Fibroblast of skin of abdomen (primary cell): ENCODE measurements at places on chromosomes 12 and 14.

DNA sequence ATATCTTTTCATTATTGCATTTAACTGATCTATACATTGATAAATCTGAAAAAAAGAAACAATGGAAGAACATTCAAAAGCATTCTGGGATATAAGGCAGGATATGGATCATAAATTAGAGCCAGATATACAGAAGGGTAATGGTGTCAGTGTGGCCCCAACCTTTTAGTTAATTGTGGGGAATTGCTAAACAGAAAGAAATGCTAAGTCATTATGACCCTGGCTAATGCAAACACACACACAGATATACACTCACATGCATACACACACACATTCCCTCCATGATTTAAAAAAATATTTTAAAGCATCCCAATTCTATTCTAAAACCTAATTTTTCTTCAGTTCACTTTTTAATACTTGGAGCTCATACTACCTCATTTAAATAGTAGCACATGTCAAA, 404.5 kb downstream of the BCAT1 start:
- DNase-seq = no peak

DNA sequence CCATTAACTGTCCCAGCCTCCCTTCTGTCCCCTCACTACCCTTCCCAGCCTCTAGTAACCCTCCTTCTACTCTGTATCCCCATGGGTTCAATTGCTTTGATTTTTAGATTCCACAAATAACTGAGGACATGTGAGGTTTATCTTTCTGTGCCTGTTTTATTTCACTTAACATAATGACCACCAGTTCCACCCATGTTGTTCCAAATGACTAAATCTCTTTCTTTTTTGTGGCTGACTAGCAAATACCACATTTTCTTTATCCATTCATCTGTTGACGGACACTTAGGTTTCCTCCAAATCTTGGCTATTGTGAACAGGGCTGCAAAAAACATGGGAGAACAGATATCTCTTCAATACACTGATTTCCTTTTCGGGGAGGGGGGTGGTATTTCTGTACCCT, 65.7 kb downstream of the PRKD1 start:
- DNase-seq = no peak

DNA sequence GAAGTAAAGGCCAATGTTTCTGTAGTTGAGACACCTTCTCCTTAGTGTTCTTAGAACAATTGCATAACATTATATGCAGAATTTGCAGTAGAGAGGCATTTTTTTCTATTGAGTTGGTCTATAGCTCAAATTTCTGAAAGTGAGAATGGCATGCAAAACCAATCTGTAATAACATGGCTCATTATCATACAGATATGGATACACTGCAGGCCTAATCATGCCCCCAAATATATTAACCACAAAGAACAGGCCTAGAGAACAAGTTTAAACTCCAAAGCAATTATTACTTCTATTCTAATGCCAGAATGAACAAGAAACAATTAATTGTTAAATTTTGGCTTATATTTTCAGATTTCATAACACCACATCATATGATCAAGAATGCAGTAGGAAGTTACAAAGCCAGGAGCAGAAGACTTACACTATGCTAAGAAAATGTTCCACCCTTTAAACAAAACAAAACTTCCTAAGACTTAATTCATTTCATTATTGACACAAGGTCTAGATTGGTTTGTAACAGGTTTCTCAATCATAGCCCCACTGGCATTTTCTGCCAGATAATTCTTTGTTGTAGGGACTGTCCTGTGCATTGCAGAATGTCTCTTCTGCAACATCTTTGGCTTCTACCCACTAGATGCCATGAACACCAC, 26.9 kb downstream of the TMTC1 start:
- DNase-seq = no peak

DNA sequence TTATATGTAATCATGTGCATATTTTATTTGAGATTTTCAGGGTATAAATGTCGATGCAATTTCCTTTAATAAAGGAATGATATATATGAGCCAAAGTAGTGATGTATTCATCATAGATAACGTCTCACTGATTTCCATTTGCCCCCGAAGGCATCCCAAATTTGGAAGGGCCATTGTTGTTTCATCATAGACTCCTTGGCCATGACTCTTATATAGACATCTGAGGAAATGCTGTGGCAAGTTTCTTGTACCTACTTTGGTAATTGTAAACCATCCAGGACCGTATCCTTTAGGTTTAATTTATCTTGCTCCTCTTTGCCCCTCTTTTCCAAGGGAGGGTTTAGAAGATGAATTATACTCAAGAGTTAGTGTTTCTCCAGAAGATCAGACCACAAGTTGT, 84.7 kb downstream of the SAMD4A start:
- peak; percentile 23 for DNase-seq

DNA sequence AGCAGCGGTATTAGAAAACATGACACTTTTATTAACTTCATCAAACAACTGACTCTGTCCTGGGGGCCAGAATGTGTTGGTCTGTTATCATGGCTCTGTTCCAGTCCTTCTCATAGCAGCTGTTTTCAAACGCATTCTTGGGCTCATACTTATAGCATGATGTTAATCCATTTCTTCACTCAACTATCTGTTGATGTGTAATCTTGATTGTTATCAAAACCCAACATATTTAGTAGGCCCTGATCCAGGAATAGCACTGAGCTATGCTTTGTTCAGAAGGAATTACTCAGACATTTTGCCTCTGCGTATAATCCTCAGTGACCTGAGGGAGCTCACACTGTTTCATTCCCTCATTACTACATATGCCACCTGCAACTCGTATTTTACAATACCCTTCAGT, 315.9 kb downstream of the BMP4 start:
- peak; percentile 72 for DNase-seq
